GM23338 (cell line): ENCODE measurements at places on chromosomes 16 and 17. TPM values are rescaled to one million over a fixed set of nuclear protein-coding genes. Genes with fewer than 3 reads are reported as not detected.

GRCh38 chr17:62891659-62892058 lies 74.4 kb upstream of the TANC2 start:
- DNase-seq, result no peak

DNA sequence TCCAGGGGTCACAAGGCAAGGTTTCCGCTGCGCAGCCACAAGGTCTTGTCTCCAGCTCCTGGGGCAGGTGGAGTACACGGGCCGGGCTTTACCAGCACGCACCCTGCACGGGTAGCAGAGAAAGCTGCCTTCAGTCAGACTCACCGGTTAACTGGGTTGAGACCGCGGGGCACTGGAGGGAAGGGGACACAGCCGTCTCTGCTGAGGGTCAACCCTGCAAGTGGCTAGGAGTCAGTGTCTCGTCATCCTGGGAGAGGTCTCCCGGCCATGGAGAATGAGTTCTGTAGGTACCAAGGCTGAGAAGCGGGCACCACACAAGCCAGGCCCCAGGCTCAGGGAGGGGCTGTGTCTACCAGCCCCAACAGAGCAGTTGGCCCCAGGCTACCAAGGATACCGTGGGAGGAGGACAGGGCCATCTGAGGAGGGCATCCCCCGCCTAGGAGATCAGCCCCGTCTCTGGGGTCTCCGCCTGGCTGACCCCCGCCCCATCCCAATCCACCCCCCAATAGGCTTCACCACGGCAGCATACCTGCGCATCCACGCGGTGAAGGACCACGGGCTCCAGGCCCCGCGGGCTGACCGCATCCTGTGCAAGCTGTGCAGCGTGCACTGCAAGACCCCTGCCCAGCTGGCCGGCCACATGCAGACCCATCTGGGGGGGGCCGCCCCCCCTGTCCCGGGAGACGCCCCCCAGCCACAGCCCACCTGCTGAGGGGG lies 2.8 kb upstream of the PRRT2 start:
- DNase-seq, result no peak

DNA sequence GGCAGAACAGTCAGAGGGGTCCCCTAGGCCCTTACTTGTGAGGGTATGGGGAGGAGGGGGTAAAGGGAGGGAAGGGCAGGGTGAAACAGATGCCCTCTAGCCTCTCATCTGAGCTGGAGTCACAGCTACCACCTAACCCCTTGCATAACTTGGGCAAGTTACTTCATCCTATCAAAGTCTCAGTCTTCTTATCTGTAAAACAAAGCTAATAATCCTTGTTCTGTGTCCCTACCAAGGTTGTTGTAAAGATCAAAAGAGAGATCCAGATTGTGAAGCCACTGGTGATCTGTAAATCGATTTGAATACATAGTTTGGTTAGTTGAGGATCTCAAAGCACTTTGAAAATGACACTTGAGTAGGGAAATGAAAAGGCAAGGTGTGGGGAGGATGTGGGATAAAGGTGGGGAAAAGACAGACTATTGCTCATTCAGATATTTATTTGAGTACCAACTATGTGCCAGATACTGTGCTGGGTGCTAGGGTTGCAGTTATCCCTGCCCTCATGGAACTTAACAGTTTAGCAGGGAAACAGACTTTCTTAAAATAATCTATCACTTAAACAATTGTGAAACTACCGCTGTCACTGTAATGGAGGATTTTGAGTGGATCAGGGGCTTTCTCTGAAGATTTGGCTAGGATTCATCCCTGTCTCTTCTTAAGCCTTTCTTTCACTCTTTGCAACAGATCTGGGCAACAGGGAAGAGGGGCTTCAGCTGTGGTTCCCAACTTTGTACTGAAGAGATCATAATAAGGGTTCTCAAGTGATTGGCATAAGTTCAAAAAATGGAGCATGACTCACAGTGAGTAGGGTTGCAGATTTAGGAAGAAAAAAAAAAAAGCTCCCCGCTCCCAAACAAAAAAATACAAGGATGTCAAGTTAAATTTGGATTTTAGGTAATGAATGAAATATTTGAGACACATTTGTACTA lies 3.0 kb downstream of the HEATR9 start:
- no peak for DNase-seq

DNA sequence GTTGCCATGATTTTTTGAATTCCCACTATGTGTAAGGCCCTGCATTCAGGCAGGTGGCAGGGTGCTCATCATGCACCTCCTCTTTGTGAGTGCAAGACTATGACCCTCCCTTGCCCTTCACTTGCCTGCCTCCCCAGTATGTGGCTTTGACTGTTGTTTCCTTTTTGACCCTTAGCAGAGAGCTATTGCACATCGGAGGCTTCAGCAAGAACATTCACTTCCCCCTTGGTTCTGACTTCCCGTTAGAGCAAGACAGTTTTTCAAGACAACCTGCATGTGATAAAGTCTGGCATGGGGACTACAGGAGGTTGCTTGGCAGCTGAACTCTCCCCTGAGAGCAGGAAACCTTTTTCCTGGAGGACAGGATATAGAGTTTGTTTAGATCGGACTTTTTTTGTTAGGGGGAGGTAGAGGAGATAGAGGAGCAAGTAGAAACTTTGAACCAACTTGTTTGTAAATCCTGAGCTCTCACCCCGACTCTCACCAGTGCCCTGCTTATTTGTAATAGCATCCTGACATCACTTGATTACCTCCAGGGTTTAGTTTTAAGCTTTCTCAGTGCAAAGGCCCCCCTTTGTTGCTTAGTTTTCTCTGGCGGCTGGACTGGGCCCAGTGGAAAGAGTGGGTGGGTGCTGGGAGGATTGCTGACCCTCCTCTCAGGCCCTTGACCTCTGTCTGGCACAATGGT lies 34.3 kb downstream of the LIMD2 start:
- no peak for DNase-seq

DNA sequence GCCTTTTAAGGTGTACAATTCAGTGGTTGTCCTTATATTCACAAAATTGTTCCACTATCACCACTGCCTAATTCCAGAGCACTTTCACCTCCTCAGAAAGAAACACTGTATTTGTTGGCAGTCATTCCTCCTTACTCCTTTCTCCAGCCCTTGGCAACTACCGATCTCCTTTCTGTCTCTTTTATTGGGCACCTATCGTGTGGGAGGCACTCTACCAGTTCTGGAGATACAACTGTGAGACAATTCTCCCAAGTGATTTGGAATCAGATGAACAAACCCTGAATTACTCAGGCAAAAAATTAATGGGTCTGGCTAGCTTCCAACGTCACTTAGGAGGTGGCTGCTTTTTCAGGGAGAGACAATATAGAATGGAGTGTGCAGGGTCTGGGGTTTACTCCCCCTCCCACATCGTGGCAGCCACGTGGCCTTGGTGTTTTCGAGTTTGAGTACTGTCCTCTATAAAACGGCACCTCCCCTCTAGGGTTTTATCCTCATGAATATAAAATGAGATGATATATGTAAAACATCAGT lies 63.9 kb downstream of the SHISA9 start:
- DNase-seq, result no peak

DNA sequence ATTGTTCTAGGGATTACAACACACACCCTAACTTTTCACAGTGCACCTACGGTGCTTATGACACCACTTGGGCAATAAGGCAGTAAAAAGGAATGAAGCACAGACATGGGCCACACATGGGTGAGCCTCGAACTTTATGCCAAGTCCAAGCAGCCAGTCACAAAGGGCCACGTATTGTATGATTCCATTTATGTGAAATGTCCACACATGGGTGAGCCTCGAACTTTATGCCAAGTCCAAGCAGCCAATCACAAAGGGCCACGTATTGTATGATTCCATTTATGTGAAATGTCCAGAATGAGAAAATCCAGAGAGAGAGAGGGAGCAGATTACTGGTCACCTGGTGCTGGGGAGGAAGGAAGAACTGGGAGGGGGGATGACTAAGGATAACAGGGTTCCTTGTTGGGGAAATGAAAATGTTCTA lies 22.2 kb downstream of the RMI2 start:
- DNase-seq, result no peak

DNA sequence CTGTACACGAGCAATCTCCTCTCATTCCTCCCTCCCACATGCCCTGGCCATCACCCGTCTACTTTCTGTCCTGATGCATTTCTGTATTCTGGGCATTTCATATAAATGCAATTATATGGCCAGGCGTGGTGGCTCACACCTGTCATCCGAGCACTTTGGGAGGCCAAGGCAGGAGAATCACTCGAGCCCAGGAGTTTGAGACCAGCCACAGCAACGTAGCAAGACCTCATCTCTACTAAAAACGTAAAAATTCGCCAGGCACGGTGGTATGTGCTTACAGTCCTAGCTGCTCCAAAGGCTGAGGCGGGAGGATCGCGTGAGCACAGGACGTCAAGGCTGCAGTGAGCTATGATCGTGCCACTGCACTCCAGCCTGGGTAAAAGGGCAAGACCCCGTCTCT lies 4.8 kb downstream of the MEAK7 start:
- DNase-seq, result no peak

- DNase-seq, result no peak
Measured at GRCh38 chr17:67035131-67036083, 8.9 kb upstream of the CACNG1 start.

DNA sequence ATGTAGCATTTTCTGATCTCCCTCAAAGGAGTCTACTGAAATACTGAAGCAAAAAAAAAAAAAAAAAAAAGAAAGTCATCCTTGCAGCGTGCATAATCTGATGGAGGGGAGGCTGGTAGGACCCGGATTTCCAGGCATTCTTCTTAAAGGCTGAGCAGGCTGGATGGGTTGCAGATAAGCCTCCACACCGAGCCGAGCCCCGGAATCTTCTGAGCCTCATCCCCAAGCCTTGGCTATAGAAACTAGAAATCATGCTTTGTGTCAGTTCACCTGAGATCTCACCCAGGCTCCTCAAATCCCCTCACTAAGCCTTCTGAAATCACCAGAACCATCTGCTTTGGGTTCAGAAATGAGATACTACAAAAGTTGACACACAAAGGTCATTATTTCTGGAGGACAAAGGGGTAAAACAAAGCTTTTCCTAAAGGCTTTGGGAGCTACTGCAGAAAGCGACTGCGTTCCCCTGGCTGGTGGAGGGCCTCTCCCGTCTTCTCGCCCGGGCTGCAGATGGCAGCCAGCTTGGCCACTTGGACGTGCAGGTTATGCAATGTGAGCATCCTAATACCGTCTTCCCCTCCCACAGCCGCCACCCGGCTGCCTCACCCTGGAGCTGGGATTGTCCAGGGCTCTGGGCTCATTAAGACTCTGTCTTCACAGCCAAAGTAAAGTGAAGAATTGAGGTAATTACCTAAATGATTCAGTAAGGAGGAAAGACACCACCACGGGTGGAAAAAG lies 4.7 kb upstream of the CACNG4 start:
- DNase-seq, result no peak

GRCh38 chr16:50901062-50901461 lies 159.2 kb downstream of the CYLD start:
- DNase-seq, result no peak

DNA sequence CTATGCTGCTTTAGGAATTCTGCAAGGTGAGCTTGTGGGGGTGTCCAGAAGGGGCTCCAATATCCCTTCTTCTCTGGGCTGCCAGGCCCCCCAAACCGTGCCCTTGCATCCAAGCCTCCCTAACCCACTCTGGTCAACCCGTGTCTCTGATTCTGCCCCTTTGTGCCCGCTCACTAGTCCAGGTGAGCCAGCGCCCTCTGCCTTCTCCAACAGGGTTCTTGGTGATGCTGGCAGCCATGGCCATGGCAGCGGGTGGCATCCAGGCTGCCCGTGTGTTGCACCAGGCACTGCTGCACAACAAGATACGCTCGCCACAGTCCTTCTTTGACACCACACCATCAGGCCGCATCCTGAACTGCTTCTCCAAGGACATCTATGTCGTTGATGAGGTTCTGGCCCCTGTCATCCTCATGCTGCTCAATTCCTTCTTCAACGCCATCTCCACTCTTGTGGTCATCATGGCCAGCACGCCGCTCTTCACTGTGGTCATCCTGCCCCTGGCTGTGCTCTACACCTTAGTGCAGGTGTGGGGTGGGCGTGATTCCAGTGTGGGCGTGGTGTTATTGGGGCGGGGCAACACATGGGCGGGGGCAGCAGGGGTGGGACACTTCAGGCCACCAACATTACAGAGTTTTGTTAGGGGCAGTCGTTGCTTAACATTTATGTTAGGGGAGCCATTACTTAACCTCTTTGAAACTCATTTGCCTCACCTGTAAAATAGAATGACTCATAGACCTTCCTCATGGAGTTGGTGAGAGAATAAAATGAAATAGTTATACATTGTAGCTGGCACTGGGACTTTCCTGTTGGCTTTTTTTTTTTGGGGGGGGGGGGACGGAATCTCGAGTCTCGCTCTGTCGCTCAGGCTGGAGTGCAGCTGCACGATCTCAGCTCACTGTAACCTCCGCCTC lies 31.4 kb downstream of the ANKRD40 start:
- no peak for DNase-seq

GRCh38 chr16:82972331-82972919 lies 345.7 kb downstream of the CDH13 start:
- no peak for DNase-seq

DNA sequence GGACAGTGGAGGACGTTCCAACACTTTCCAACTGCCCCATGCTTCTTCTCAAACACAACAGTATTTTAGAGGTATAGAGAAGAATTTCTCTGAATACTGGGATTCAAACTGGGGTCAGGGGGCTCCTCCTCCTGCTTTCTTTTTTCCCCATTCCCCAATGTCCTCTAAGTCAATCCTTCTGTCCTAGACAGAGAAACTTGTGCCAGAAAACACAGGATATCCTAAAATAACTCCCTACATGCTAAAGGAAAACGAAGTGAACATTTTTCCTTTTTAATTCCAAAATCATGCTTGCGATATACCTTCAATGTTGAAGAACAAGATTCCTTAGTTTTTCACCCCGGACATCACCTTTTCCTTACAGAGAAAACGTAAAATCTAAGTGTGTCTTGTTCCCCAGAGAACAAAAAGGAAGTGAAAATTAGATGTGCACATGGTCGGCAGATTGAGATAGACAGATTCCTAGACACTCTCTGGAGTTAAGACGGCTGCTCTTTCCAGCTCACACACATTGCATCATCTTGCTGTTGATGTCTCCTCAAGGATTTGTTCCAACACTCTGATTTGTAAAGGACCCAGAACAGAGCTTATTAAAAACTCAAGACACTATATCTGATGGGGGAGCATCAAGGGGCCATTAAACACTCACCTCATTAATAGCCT lies 228.2 kb downstream of the GRIN2A start:
- DNase-seq, result no peak

GRCh38 chr16:30551781-30552180 lies 6.4 kb downstream of the ZNF764 start:
- no peak for DNase-seq

The NAT9 gene
- total RNA-seq, result 37.5 and 62.1 TPM in 2 replicates

The CHST4 gene
- total RNA-seq, result 16.7 and 17.8 TPM in 2 replicates

The MAPT gene
- 1.1 and 1.7 TPM in 2 replicates for total RNA-seq

The TP53TG3D gene
- not detected in 2 replicates for total RNA-seq

The CMTM2 gene
- not detected in 2 replicates for total RNA-seq

The USP32 gene
- 124 and 129 TPM in 2 replicates for total RNA-seq

The SPATA20 gene
- 17.4 and 32.7 TPM in 2 replicates for total RNA-seq

The GCGR gene
- 0.17 and 0.31 TPM in 2 replicates for total RNA-seq

The ENPP7 gene
- total RNA-seq, result not detected in 2 replicates

The CTRB1 gene
- total RNA-seq, result not detected in 2 replicates
